ENCODE measurements at places on chromosomes 12 and 14.

GRCh38 chr12:66823857-66824570 is 145.1 kb upstream of the GRIP1 start:
- DNase-seq: no peak

DNA sequence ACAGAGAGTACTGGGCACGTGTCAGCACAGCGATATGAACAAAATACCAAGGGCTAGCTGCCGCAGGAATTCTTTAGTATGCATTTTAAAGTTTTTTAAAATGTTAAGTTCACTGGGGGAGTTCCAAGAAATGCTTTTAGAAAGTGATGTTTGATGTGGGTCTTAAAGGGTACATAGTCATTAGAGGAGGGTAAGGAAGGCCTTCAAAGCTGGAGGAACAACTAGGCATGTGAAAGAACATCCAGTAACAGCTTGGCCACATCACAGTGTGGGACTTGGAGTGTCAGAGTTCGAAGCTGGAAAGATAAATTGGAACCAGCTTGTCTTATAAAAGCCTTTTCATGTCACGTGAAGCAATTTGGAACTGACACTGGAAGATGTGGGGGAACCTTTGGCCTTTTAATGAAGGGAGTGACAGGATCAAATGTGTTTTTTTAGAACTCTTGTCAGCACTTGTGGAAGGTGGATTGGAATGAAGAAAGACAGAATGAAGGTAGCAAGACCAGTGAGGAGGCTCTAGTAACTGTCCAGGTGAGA is 57.7 kb downstream of the WDR20 start:
- no peak for DNase-seq

- no peak for DNase-seq
These were observed 101.6 kb downstream of the SLC15A5 start for GRCh38 chr12:16175840-16176239.

DNA sequence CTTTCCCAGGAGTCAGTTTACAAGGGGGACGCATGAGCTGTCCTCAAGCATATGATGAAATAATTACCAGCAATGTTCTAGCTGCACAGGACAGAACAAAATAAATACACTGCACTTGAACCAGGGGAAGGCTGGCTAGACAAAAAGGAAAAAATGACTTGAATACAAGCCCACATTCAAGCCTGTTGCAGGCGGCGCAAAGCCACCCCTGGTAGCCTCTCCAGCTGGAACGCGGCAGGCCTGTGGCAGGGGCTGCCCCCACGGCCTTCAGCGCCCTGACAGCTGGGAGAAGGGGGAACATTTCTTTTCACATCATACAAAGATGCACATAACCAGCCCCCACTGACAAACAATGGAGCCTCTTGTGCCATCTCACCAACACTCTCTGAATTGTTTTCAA is 57.1 kb downstream of the TRAFD1 start:
- DNase-seq: no peak

DNA sequence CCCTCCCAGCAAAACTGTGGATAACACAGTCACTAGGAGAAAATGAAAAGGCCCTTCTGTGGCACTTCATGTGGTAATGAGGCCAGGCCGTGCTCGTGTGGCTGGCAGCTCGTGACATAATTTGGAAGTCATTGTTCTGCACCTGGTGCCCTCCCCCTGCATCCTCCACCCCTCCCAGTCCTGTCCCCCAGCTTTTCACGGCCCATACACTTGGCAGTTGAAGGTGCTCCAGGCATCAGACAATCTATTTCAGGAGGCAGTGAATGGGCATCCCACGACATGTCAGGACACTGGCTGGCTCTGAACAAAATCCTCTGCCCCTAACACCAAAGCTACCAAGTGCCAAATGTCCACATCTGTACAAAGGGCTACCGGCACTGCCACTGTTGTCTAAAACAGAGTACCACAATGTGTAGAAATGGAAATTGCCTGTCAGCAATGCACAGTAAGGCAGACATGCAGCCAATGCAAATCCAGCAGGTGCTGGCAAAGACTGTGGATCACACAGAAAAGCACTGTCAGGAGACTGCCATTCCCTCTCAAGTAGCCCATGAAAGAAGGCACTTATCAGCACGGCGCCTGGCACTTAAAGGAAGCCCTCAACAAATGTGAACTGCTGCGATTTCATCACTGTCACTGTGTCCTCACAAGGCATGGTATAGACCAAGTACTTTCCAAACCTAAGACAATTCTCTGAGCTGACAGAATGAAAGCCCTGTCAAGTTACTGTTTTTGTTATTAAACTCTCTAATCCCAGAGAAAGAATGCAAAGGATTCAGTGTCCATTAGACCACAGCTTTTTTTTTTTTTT is 39.1 kb downstream of the CORO1C start:
- no peak for DNase-seq

GRCh38 chr14:32939254-32940065 is 781 bp downstream of the NPAS3 start:
- no peak for DNase-seq

DNA sequence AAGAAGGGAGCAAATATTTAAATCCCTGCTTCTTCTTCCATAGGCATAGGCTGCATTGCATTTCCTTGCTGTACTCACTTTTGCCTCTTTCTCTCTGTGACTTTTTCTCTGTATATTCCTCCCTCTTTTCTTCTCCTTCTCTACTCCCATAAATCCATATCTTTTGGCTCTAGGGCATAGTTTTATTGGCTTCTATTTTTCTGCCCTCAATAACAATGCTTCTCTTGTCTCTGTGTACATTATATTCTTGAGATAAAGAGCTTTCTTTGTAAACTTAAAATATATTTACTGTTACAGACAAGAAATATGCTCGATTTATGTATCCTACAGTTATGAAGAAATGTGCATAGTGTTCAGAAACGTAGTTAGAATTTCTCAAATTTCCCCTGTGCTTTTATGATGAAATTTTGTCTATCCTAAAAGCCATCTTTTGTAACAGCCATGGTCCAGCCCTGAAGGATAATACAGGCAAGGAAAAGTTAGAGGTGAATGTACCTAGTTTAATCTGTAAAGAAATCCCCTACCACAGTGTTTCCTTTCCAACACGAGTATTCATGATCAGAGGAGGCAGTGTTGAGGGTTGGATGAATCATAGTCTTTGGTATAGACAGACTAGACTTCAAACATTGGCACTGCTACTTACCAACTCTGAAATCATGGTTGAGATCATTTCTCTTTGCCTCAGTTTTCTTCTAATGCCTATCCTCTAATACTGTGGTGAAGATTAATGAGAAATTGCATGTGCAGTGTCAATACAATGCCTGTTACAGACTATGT is 173.3 kb upstream of the FAR2 start:
- no peak for DNase-seq

All from activated CD4-positive, alpha-beta T cell treated with anti-CD3 and anti-CD28 coated beads, Interleukin-2, Interleukin-4, amounts not matched to agents 100 ng/mL and 50 ng/mL, durations not matched to agents 16 hours and 8 hours (primary cell).